Mesothelial cell of epicardium (in vitro differentiated cells): ENCODE measurements at places on chromosomes 3 and 15. TPM values are rescaled to one million over a fixed set of nuclear protein-coding genes. Genes with fewer than 3 reads are reported as not detected.

The MST1R gene
- total RNA-seq, result 3.8 to 7.0 TPM (median 4.3 TPM) in 3 replicates

The ARHGEF26 gene
- 6.2 to 6.6 TPM (median 6.6 TPM) in 3 replicates for total RNA-seq

- no peak for DNase-seq
Observed at GRCh38 chr3:186307594-186308221, 54.3 kb downstream of the DGKG start.

DNA sequence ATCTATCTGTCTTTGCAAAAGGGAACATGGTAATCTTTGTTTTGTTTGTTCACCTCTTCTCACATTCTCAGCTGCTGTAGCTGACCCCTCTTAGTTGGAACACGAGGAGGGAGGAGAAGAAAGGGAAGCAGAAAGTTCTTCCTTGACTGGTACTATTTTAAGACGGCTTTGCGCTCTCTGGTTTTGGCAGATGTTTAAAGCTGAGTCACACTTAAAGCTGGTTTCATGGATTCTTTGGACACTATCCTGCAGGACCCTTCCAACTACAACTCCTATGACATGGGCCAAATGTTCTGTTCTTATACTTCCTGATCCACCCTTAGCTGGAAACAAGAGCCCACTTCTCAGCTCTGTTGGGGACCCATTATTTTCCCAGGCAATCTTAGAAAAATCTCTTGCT lies 40.6 kb upstream of the FXR1 start:
- DNase-seq, result no peak

DNA sequence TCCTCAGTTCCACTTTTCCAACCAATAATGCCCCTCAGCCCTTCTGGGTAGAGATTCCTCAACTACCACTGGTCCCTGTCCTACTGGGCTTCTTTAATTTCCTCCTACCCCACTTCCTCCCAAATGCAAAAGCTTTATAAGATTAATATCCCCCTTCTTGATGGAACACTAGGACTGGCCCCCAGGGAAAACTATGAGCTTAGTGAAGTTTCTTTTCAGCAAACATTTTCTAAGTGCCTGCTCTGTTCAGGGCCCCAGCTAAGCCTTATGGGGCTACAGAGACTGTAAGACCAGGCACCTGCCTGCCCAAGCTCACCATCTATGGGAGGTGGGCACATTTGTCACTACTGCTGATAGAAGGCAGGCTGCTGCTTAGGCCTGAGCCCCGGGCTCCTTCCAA lies 79.4 kb downstream of the RPLP1 start:
- DNase-seq, result no peak

The RETNLB gene
- total RNA-seq, result not detected in 3 replicates

DNA sequence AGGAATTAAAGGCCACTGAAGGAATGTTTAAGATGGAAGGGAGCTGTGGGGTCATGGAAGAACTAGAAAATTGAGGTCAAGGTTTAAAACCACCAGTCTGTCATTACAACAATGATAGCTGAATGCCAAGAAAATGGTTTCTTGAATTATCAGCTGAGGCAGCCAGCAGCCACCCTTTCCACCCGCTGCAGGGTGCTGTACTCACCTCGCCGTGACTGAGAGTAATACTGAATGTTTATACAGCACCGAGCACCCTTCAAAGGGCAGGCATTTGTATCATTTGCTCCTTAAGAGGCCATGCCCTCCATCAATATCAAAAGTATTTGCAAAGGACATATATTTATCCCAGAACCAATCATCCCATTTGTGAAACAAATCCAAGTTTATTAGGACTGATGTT lies 402.8 kb downstream of the VPS13C start:
- DNase-seq, result no peak

- no peak for DNase-seq
Observed at GRCh38 chr15:63523306-63523990, 19.1 kb downstream of the USP3 start.

The FETUB gene
- not detected in 3 replicates for total RNA-seq

- DNase-seq, result no peak
Observed at GRCh38 chr3:59612444-59612715, 562.6 kb upstream of the CFAP20DC start.
